Hepatocyte (in vitro differentiated cells): ENCODE measurements at places on chromosomes 6 and 20.

GRCh38 chr20:45032781-45033180, 66.5 kb downstream of the STK4 start:
- no peak for DNase-seq

DNA sequence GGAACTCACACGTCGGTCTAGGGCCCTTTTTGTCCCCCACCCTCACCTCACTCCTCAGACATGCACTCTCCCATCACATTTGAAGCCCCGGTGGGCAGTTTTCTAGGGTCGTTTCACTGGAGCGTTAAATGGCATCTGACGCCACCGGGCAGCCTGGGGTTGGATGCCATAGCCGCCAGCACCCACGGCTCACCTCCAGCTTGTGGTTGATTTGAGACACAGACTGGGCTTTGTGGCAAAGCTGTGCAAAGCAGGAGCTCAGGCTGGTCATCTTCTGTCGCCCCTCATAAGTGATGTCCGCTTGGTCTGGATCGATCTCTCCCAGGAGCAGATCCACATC, 530 bp downstream of the GOPC start:
- no peak for DNase-seq

GRCh38 chr20:46350201-46350985, 42.1 kb upstream of the CDH22 start:
- DNase-seq: peak; percentile 76

DNA sequence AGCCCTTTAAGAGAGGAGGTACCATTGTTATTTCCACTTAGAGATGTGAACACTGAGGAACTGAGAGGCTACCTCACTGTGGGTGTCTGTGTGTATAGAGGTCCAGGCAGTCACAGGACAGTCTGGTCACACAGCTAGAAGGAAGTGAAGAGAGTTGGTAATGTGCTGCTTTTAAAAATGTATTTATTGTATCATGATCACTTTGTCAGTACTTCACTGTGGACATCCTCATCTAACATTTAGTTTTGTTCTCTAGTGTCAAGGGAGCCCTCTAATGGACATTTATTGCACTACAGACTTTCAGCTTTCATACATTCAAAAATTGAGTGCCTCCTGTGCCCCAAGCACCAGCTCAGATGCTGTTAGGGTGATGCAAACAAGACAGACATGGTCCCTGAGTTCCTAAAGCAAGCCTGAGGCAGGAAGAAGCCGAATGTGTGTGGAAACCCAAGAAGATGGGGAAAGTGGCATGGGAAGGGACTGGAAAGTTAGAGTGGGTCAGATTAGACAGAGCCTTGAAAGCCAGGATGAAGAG, 123.0 kb downstream of the SLC16A10 start:
- DNase-seq: peak; percentile 75
